ENCODE measurements at places on chromosomes 5 and 9. TPM values are rescaled to one million over a fixed set of nuclear protein-coding genes. Genes with fewer than 3 reads are reported as not detected.

The CER1 gene
- 0.26 TPM for polyA plus RNA-seq

The SCGB3A1 gene
- polyA plus RNA-seq = 0.75 TPM

- no peak for DNase-seq
These were observed 30.5 kb downstream of the ST8SIA4 start for GRCh38 chr5:100872408-100873190.

GRCh38 chr5:151017897-151018296 is 2.5 kb upstream of the GPX3 start:
- no peak for DNase-seq

DNA sequence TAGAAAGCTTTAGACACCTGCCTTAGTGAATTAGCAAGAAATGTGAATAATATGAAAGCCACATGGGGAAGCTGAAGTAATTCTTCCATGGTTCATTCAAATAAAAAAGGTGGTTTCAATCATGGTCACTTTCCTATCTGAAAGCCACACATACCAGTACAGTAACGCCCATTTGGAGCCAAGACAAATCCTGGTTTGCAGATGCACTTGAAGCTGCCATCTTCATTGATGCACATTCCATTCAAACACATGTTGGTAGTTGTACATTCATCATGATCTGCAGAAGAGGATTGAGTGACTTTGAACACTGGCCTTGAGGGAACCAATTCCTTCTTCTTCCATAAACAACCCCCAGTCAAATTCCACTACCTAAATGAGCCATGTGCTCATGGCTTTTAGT is 161.5 kb downstream of the FBN2 start:
- DNase-seq = no peak

- no peak for DNase-seq
These were observed 208.8 kb downstream of the MRPS30 start for GRCh38 chr5:45017568-45017967.

DNA sequence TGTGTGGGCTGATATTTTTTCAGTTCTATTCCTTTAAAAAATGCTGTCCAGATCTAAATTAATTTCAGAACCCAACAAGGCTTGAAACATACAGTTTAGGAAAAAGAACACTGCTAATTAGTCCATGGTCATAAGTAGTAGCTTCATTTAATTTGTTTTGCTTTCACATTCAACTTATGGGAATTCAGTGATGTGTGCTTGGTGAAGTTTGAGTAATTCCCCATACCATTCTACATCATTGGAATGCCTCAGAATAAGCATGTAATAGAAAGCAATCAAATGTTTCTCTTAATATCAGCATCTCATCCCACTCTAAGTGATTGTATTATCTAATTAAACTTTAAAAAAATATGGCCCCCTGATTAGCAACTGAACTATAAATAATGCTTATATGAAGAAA is 2.7 kb downstream of the CNTLN start:
- DNase-seq = no peak

The DRD1 gene
- not detected for polyA plus RNA-seq

GRCh38 chr5:149776361-149777305 is 46.5 kb downstream of the PPARGC1B start:
- no peak for DNase-seq

- DNase-seq = no peak
These were observed 65.1 kb upstream of the IL6ST start for GRCh38 chr5:56059854-56060253.

- no peak for DNase-seq
These were observed 3.6 kb downstream of the SRA1 start for GRCh38 chr5:140553657-140554056.

DNA sequence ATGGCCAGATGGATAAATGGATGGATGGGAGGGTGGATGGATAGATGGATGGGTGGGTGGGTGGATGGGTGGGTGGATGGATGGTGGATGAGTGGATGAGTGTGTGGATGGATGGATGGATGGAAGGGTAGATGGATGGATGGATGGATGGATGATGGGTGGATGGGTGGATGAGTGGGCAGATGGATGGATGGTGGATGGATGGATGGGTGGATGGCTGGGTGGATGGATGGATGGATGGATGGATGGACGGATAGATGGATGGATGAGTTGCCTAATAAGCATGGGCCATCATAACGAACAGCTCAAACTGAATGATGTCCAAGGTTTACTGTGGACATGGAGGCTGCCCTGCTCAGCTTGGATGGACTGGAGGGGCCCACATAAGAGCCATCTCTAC is 89.8 kb upstream of the SMIM23 start:
- no peak for DNase-seq

DNA sequence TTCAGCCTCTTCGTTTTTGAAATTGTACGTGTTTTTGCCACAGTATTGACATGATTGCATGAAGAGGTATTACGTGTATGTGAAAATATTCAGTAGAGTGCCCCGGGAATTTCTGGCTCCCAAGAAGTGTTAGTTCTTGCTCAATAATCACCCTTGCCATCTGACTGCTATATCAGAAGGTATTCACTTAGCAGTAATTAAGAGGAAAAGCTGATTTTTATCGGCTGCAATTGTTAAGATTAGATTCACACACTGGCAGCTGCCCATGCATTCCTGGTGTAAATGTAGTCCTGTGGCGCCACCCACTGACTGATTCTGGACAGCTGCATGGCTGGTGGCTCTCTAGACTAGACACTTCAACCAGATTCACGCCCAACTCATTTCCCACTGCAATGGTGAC is 440.1 kb upstream of the ADAMTS16 start:
- peak; percentile 57 for DNase-seq

DNA sequence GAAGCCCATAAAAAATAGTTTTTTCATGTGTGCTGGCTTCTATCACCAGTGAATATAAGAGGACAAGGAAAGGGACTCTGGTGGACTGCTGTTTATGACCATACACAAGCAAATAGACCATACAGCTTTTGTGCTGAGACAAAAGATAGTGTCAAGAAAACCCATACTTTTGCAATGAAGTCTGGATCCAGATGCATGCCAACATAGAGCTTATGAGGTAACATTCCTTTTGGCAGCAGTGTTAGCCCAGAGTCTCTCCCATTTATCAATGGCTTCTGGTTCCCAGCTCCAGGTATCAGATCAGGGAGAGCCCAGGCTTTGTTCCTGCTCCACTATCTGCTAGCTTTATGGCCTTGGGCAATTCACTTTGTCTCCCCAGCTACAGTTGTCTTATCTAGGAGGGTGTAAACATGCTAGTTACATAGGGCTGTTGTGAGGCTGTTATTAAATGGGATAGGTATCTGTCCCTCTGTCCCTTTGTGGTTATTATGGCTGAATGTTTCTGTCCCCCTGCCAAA is 55.6 kb downstream of the CCDC192 start:
- DNase-seq = no peak

DNA sequence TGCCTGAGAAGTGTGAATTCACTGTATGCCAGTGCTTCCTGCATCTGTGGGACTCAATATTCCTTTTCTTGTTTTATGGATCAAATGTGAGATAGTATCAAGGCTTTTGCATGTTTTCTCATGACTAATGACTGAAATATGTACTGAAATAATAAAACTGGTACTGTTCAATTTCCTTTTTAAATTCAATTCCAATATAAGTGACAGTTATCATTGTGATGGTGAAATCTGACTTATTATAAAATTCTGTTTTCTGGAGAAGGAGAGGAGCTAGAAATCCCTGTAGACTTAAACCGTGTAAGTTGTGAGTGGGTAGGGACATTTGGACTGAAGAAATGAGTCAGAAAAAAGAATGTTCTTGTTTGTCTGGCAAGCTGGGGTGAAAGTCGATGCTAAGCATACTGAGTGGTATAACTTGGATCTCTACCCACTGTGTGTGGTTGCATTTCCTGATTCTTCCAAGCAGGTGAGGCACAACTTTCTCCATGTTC is 245.2 kb downstream of the EFNA5 start:
- DNase-seq = no peak

DNA sequence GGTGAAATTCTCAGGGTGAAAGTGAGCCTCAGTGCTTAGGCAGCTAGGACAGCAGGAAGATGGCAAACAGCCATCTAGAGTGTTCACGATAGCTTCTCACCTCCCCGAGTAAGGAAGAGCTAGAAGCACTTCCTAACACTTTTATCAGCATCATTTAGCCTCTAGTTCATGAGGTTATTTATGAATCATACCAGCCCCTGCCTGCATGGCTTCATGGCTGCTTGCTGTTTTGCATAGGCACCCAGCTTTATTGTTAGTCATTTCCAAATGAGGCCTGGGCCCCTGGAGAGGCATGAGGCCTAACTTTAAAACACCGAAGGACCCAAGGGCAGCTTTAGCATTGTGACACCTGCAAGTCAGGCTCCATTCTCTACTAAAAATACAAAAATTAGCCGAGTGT is 134.9 kb upstream of the PANK3 start:
- DNase-seq = no peak

- peak; percentile 45 for DNase-seq
These were observed 915 bp downstream of the ZFAND5 start for GRCh38 chr9:72363908-72364678.

The ADAMTS16 gene
- 80.7 TPM for polyA plus RNA-seq

Data from right renal cortex interstitium (tissue), 3 donors.